Dermis lymphatic vessel endothelial cell (primary cell): ENCODE measurements at places on chromosomes 1 and 21. TPM values are rescaled to one million over a fixed set of nuclear protein-coding genes. Genes with fewer than 3 reads are reported as not detected.

The HSPA6 gene
- total RNA-seq = 0.22 and 0.60 TPM in 2 replicates

The KCNA3 gene
- not detected in 2 replicates for total RNA-seq

The RGL1 gene
- 17.7 and 39.5 TPM in 2 replicates for total RNA-seq

The AADACL3 gene
- total RNA-seq = not detected in 2 replicates

The FCRL2 gene
- not detected in 2 replicates for total RNA-seq

The DISP1 gene
- 0.65 and 1.4 TPM in 2 replicates for total RNA-seq

The LMNA gene
- 254 and 363 TPM in 2 replicates for total RNA-seq

The CRNN gene
- not detected in 2 replicates for total RNA-seq

The TNFRSF8 gene
- total RNA-seq = under 0.01 TPM in 1 of 2 replicates, not detected in the other

The ATP1A4 gene
- total RNA-seq = not detected in 2 replicates

The FAM72A gene
- 4.6 and 6.3 TPM in 2 replicates for total RNA-seq

The S100A7A gene
- not detected in 2 replicates for total RNA-seq

The GON4L gene
- 23.3 and 28.0 TPM in 2 replicates for total RNA-seq

The NBPF3 gene
- total RNA-seq = 5.0 and 9.2 TPM in 2 replicates

The TNNT2 gene
- total RNA-seq = not detected in 2 replicates

The PSRC1 gene
- 1.0 and 1.3 TPM in 2 replicates for total RNA-seq

The TPTE gene
- not detected in 2 replicates for total RNA-seq

The HUNK gene
- total RNA-seq = under 0.01 TPM in 2 replicates
